MM.1S (cell line): ENCODE measurements at places on chromosomes 16 and 17.
A peak's percentile ranks its signal among the peaks of the same experiment; 100 is the strongest.

GRCh38 chr17:78322858-78323455 is 36.9 kb downstream of the SOCS3 start:
- no peak for DNase-seq

- DNase-seq: no peak
Measured at GRCh38 chr16:57708168-57708567, 13.6 kb downstream of the DRC7 start.

- no peak for DNase-seq
Measured at GRCh38 chr17:34578656-34579016, 746 bp upstream of the TMEM132E start.

GRCh38 chr17:81053041-81053970 is 18.4 kb downstream of the BAIAP2 start:
- no peak for DNase-seq

GRCh38 chr17:49259663-49260010 is 29.1 kb upstream of the PHOSPHO1 start:
- no peak for DNase-seq

DNA sequence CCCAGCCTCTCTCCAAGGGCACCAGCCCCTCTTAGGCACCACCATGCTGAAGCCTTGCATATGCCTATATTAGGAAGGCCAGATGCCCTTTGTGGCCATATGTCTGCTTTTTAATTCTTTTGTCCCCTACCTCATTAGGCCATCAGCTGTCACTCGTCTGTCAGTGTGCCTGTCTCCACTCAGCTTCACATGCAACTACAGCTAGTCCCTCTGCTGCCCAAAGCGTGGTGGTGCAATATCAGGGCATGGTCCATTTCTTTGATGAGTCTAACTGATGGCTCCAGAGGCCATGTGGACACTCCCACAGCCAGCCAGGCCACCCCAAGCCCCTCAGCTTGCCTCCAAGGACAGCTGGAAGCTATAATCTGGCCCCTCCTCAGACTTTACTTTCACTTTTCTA is 36.3 kb downstream of the MYO18A start:
- peak; percentile 28 for DNase-seq
